ENCODE measurements at places on chromosomes 3 and 15.
A peak's percentile ranks its signal among the peaks of the same experiment; 100 is the strongest.

DNA sequence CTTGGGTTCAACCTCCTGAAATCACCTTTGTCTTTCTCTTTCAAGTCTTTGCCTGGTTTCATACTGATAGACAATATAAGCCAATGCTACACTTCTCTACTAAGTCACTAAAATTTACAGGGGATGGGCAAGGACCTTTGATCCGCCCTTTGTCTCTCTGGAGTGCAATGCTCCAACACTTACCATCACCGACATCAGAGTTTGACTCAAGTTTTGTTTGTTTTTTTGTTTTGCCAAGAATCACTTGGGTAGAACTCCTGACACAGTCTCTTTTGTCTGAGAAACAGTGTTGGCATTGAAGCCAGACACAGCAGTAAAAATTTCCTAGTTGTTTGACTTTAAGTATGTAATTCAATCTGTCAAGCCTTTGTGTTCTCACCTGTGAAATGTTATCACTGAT is 29.3 kb downstream of the NFKBIZ start:
- no peak for DNase-seq

DNA sequence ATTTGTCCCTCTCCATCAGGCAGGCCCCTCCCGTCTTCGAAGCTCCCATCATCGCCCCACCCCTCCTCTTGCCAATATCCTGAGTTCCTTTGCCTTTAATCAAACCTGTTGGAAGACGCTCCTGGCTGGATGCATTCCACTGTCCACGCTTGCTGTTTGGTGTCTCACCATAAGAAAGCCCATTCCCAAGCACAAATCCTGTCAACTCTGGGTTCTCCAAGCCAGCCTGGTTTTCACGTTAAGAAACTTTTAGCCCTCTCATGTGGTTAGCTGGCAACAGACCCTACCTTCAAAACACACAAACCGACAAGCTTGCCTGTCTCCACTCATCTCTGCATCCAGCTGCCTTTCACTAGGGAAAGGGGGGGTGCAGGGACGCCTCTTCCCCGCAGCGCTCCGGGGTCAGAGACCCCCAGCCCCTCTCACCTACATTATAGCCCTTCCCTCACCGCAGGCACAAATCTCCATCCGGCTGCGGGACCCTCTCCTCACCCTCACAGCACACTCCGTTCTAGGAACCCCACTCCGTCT is 1.1 kb downstream of the GORASP1 start:
- peak; percentile 51 for DNase-seq

DNA sequence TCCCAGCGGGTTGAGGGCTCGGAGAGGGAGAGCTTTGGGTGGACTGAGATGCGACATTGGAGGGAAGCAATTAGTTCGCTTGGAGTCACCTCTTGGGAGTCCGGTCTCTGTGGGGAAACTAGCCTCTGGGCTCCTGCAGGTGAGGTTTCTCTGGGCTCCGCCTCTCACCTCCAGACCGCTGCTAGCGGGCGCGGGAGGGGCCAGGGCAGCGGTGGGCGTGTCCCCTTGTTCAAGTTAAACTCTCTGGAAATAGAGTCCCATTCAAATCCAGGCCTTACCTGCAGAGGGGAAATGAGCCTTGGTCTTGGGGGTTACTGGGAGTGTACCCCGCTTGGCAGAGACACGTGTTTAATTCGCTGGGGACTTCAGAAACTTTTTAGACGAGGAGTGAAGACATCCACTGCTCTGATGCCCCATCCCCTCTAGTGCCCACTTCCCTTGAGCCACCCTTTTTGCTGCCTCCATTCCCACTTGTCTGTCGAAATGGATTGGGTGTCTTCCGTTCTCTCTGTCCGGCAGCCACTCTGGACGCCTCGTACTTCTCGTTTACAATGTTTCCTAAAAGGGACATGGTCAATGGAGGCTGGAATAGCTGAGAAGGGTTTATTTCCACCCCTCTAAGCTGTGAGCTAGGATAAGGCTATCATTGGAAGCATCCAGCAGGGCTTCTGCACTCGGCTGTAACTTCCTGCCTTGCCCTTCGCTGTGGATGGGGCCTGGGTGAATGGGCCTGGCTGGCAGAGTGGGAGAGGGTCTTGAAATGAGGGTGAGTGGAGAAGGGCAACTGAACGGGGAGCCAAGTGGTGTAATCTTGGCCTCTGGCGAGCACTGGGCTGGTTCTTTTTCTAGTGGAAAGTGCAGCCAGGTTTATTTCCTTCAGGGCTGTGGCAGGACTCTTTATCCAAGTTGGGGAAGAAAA is 1.1 kb downstream of the MITF start:
- peak; percentile 26 for DNase-seq

GRCh38 chr15:57605491-57605890 is 13.8 kb downstream of the MYZAP start:
- no peak for DNase-seq

DNA sequence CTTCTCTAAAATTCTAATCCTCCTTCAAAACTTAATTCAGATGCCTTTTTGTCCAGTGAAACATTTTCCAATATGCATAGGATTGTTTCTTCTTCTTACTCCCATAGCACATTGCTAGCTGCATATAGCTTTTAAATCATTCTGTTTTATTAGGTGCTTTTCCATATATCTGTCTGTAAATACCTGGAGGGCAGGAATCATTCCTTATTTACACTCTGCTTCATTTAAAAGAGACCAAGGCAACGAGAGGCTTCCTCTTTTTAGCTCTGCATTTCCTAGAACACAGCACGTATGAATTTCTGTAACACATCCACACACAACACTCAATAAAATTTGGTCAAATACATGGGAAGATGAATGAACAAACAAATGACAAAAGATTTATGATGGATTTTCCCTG is 43.5 kb upstream of the KPNA4 start:
- no peak for DNase-seq

DNA sequence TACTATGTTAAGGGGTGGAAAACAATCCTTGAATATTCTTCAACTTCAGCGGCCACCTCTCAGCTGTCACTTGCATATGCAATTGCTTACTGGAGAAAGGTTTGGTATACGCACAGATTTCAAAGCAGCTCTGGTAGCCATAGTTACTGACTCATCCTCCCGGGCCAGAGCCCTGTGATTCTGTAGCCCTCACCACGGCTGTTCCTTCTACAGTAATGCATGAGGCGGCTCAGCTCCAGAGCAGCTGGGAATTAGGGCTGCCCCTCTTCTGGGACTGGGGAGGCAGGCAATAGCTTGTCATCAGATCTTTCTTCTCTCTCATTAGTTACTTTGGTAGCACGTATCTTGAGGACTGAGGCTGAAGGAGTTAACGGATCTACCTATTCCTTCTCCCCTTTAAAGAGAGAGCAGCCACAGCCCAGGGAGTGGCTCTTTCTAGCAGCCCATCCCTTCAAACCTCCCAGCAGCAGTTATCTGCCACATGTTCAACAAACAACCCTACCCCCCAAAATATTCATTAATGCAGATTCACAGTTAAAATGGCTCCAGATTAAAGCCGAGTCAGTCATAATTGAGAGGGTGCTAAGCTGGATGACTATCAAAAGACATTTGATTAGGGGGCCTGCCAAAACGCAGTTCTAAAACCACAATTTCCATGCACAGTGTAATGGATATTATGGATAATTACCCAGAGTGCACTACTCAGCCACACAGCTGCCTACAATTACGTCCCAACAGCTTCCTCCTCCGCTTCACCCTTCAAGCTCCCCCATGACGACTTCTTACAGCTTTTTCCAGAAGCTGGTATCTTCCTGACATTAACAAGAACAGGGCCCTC is 54.7 kb downstream of the ETV5 start:
- no peak for DNase-seq

GRCh38 chr3:157443905-157444796 is 7.5 kb downstream of the PTX3 start:
- DNase-seq = peak; percentile 31

DNA sequence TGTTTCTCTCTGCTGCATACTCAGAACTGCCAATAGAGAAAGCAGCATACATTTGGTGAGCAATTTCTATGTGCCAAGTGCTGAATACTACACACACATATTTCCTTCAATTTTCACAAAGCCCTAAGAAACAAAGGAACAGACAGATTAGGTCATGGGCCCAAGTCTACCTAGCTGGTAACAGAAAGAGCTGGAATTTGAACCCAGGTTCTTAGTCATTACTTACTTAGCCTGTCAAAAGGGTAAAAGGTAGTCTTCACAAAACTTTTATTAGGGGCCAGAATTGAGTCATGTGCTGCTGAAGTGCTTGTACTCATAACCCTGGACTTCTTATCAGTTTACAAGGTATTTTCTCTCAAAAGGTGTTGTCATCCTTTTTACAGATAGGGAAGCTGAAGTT is 10.4 kb upstream of the ABHD17C start:
- DNase-seq = no peak

DNA sequence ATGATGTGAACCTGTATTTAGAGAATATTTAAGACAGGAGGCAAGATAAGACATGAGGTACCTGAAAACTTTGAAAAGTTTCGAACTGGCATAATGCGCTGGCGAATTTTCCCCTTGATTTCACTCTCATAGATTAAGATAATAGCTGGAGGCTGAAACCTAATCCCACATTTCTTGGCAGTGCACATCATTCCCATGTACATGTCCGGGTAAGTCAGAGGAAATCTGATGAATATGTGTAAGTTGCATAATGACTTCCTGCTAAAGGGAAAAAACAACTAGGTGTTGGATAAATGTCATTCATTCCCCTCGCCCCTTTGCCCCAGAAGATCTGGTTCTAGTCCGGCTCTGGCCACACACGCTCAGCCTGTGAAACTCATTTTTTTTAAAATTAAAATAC is 3.6 kb downstream of the CEP19 start:
- DNase-seq = no peak

- DNase-seq = no peak
Measured at GRCh38 chr3:114447545-114447944, 153.7 kb downstream of the TIGIT start.

DNA sequence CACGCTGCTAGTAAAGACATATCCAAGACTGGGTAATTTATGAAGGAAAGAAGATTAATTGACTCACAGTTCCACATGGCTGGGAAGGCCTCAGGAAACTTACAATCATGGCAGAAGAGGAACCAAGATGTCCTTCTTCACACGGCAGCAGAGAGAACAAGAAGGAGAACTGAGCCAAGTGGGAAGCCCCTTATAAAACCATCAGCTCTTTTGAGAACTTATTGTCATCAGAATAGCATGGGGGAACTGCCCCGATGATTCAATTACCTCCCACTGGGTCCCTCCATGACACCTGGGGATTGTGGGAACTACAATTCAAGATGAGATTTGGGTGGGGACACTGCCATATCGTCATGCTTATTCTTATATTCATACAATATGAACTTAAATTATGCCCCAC is 49.0 kb downstream of the DUT start:
- DNase-seq = no peak

DNA sequence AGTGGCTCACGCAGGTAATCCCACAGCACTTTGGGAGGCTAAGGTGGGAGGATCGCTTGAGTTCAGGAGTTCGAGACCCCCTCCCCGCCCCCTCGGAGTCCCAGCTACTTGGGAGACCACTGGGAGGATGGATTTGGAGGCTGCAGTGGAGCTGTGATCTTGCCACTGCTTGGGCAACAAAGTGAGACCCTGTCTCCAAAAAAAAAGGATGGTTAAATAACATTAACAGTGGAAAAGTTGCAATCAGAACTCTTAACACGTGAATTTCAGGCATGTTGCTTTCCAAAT is 1.4 kb upstream of the TMEM87A start:
- DNase-seq = peak; percentile 2

GRCh38 chr3:12287727-12288181 is 1.1 kb upstream of the PPARG start:
- DNase-seq = peak; percentile 37

DNA sequence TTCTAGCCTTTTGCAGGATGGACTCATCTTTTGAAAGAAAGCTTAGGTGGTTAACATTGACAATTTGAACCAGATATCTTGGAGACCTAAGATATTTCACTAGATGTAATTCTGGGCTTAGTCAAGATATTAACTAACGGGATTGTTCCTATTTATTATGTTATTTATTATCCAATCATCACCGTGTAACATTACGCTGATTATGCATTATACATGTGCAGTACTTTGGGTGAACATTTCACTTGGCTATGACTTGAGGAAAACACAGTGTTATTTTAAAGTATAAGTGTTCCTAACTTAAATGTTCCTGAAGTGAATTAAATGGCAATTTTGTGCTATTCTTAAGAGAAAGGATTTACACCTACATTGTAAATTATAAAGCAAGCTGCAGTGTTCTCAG is 574.5 kb upstream of the KCNMB2 start:
- no peak for DNase-seq

GRCh38 chr15:44261007-44261706 is 27.4 kb upstream of the GOLM2 start:
- no peak for DNase-seq

DNA sequence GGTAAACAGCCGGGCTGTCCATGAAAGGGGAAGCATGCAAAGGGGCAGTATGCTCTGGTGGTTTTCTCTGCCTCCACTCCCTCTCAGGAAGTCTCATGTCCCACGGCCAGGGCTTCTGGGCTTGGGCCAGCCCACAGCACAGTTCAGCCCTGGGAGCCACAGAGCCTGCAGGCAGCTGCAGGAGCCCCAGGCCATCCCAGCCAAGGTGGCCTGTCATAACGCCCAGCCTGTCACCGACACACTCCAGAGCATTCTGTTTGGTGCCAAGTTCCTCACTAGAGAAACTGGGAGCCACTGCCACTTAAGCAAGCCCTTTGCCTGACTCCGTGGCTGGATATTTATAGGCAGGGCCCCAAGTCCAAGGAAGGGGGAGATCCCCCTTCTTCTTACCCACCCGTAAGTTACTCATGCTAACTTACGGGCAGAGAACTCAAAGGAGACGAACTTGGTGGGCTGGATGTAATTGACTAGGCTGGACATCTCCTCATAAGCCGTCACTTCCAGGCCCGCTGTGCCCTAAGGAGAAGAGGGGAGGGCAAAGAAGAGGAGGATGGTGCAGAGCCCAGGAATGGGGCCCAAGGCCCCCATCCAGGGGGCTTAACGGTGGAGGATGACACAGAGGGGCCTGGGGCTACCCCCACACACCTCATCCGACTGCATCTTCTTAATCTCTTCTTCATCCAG is 11.7 kb downstream of the PLCB2 start:
- DNase-seq = no peak

DNA sequence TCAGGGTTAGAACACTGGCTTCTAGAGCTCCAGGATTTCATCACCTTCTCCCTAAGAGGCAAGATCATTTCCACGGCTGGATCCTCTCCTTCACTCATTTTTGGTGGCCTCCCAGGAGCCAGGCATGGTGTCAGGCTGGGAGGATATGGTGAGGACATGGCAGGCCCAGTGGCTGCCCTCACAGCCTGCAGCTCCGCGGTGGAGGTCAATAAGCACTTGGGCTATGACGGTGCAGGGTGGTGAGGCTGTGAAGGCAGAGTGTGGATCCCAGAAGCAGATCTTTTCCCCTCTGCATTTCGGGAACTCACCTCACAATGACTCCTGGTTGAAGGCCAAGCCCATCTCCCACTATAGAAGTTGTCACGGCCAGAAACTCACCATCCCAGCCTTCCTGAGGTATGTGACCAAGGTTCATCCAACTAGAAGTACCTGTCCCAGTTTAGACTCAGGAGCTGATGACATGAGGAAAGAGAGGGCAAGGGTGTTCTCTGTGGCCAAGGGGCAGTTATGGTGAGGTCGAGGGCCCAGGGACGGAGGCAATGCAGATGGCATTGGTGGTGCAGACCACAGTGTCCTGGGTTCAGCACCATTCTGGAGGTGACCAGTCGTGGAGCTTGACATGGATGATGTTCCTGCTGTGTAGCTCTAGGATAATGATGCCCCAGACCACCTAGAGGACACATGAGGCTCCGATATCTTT is 100.1 kb upstream of the SMAD3 start:
- DNase-seq = no peak

GRCh38 chr3:3739330-3740060 is 59.7 kb upstream of the LRRN1 start:
- no peak for DNase-seq

Data from EL (cell line).